Upper lobe of right lung (tissue), 1 donor: ENCODE measurements at places on chromosomes 6 and 20.

DNA sequence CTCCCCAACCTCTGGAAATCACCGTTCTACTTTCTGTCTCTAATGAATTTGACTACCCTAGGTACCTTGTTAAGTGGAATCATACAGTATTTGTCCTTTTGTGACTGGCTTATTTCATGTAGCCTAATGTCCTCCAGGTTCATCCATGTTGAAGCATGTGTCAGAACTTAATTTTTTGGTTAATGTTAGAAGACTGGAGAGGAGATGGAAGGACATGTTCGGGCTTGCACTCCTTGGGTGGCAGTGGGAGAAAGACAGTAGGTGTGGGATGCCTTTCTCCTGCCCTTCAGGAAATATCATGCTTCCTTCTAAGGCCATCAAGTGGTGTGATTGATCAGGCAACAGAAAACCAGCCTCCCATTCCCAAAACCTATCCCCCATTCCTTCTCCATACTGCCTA is 61.1 kb upstream of the RNF144B start:
- DNase-seq: no peak

GRCh38 chr20:11387189-11387754 is 530.4 kb upstream of the BTBD3 start:
- no peak for DNase-seq

DNA sequence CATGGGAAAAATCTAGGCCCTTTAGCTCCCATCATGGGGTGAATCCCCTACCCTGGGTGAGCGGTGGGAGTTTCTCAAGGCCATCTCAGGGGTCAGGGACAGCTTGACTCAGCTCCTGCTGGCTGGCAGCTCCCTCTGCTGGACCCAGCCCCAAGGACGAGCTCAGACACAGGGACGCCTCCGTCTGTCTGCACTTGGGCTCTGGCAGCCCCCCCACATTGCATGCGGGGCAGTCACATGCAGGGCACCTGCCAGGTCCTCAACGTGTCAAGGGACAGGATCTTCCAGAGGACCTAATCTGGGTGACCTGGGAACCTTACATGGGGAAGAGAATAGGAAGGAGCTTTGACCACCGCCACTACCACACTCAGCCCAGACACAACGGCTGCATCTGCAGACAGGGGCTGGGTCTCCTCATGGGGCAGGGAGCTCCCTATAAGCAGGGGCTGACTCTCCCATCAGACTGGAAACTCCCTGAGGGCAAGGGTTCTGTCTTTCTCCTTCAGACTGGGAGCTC is 173.4 kb downstream of the MRPL14 start:
- DNase-seq: no peak

- DNase-seq: no peak
Measured at GRCh38 chr6:158836625-158837311, 17.6 kb upstream of the EZR start.

GRCh38 chr20:41735949-41736348 is 117.8 kb upstream of the CHD6 start:
- no peak for DNase-seq

DNA sequence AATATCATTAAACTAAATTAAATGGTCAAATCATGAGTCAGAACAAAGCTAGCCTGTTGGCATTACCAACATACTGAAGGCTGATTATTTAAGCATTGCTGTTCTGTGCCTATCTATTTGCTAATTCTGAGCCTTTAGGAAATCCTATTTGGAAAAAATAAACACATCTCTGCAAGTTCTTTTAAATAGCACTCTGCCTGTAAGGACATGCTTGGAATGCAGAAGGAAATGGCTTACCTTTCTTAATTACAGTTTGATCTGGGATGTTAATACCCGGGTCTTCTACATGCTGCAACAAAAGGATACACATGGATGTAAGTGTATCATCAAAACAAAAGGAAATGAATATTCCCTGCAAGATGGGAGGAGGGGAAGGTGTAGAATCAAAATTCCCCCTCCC is 8.3 kb downstream of the TFAP2A start:
- no peak for DNase-seq

DNA sequence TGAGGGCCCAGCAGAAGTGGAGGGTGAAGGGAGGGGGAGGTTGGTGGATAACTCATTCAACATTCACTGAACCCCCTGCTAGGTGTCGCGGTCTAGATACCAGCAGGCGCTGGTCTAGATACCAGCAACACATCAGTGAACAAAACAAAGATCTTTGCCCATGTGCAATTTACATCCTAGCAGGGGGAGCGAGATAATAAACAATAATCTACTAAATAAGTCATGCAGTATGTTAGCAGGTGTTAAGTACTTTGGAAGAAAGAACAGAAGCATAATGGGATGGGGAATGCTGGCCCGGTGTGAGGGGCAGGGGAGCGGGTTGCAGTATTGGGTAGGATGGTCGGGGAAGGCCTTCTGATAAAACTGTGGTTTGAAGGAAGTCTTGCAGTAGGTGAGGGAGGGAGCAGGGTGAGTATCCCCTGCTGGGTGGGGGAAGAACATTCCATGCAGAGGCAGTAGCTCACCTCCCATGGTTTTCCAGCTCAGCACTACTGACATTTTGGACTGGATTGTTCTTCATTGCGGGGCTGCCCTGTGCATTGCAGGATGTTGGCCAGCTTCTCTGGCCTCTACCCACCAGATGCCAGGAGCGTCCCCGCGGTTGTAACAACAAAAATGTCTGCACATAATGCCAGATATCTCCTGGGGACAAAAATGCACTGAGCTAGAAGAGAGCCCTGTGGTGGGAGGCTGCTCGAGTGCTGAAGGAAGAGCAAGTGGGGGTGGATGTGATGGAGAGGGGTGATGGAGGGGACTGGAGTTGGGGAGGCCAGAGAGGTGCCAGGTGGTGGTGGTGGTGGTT is 117.3 kb downstream of the TOX2 start:
- DNase-seq: no peak

DNA sequence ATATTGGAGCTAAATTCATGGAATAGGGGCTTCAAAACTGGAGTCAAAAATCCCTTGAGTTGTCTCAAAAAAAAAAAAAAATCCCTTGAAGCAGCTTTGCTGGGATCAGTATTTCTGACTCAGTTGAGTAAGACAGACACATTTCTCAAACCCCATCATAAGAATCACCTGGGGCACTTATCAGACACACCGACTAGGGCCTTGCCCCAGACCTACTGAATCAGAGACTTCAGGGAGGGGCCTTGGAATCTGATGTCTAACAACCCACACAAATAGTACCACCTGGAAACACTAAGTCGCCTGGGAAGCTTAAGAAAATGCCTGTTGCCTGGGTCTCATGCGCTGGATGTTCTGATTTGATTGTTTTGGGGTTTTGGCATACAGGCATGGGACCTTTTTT is 44.9 kb upstream of the RNF144B start:
- DNase-seq: no peak

GRCh38 chr20:31494131-31494530 is 19.0 kb downstream of the REM1 start:
- DNase-seq: no peak
